ENCODE measurements at places on chromosomes 6 and 20. TPM values are rescaled to one million over a fixed set of nuclear protein-coding genes. Genes with fewer than 3 reads are reported as not detected.

GRCh38 chr6:18976091-18976490 lies 588.9 kb downstream of the RNF144B start:
- DNase-seq: no peak
- peaks cover 3% of the 10 kb centered on the region for H3K4me1 ChIP-seq
- no peaks in the 10 kb centered on the region for H3K27me3 ChIP-seq

GRCh38 chr6:106084989-106085691 lies 996 bp upstream of the PRDM1 start:
- no peak for DNase-seq
- no peak overlapping the region for H3K4me3 ChIP-seq
- no peak overlapping the region for H3K27ac ChIP-seq
- no peaks in the 10 kb centered on the region for H3K27me3 ChIP-seq
- H3K4me1 ChIP-seq: no peaks in the 10 kb centered on the region

- no peaks in the 10 kb centered on the region for H3K27me3 ChIP-seq
- no peak for DNase-seq
- no peak overlapping the region for H3K4me3 ChIP-seq
- no peak overlapping the region for H3K27ac ChIP-seq
- H3K4me1 ChIP-seq: no peaks in the 10 kb centered on the region
Observed at GRCh38 chr6:133040094-133040802, 200.9 kb upstream of the EYA4 start.

DNA sequence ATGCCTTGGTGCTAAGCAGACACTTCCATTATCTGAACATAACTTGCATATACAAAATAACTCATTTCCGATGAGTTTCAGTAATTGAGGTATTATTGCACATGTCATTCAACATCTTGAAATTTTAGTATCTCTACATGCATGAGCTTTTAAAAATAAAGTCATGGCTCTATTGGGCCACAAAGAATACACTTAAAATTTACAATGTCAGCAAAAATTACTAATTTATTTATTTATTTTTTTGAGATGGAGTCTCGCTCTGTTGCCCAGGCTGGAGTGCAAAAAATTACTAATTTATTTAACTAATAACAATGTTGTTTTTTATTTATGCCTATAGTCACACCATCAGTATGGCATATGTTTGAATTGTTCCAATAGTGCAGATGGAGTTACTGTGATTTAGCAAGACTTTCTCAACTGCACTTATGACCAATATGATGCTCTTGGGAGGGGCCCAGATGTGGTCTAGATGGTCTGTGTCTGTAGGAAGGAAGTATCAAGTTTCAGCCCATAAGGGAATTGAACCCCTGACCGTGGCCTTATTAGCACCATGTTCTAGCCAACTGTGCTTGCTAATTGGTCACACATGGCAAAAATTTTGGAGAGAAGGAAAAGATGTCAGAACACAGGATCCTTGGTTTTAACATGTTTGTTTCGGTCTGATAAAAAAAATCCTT lies 370.7 kb upstream of the TSHZ2 start:
- no peak overlapping the region for H3K27ac ChIP-seq
- H3K36me3 ChIP-seq: no peaks in the 10 kb centered on the region
- H3K4me3 ChIP-seq: no peak overlapping the region
- no peaks in the 10 kb centered on the region for H3K4me1 ChIP-seq

- H3K4me1 ChIP-seq: no peaks in the 10 kb centered on the region
- no peaks in the 10 kb centered on the region for H3K27me3 ChIP-seq
Observed at GRCh38 chr6:74925683-74926082, 280.2 kb downstream of the COL12A1 start.

- no peak overlapping the region for H3K4me3 ChIP-seq
- no peak overlapping the region for H3K27ac ChIP-seq
- no peaks in the 10 kb centered on the region for H3K36me3 ChIP-seq
- no peak for DNase-seq
Observed at GRCh38 chr20:3728876-3729275, 3.6 kb upstream of the HSPA12B start.

DNA sequence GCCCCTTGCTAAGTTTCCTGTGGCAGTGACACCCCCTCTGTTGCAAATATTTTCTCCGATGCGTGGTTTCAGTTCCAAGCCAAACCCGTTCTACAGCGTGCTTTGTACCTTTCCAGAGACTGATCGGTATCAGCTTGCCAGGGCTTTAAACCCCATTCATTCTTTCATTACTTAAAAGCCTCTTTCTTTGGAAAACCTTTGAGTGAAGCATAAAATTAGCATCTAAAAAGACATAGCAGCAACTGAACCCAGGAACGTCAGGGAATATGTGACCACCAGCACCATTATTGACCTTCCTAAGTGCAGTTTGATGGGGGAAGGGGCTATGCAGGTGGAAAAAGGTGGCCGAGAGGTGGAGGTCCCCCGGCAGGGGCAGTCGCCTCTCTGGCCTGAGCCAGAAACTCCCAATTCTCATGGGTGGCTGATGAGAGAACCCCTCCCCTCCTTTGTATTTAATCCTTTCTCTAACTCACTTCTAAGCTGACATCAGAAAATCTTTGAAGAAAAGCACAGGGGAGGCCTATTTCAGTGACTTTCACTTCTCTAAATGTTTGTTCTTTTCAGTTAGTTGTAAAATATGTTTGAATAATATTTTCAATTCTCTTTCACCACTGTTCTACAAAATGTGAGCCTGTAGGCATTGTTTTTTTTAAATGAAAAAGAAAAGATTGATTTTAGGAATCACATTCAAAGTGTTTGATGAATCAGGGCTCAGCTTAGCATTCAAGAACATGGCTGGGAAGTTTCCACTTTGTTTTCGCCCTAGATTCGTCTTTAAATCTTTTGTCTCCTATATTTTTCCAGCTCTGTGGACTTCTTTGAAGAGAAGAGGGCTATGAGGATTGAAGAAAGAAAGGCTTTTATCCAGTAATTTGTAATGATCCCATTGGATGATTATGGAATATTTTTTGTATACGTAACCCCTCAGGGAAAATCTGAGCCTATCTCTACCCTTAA lies 89.2 kb downstream of the RSPH3 start:
- H3K36me3 ChIP-seq: no peaks in the 10 kb centered on the region
- no peak overlapping the region for H3K27ac ChIP-seq
- no peak for DNase-seq
- H3K4me3 ChIP-seq: no peak overlapping the region

DNA sequence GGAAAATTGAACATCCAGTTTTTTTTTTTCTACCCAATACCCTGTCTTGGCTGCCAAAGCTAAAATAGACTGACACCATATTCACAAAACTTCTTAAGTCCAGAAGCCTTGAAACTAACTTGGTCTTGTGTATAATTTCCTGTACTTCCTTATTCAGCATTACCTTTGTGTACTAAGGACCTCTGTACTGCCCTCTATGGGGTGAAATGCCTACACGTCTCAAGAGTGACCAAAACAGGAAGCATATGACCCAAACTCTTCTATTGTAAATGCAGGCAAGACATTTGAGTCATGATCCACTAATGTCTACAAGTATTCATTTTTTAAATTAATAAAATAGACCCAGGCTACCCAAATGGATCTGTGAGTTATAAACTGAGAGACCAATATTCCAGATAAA lies 50.4 kb downstream of the HMGCLL1 start:
- no peak overlapping the region for H3K4me3 ChIP-seq
- no peaks in the 10 kb centered on the region for H3K36me3 ChIP-seq
- H3K4me1 ChIP-seq: no peaks in the 10 kb centered on the region
- no peak for DNase-seq

GRCh38 chr6:52946306-52946705 lies 36.8 kb upstream of the GSTA3 start:
- no peak overlapping the region for H3K27ac ChIP-seq
- H3K36me3 ChIP-seq: no peaks in the 10 kb centered on the region
- H3K4me3 ChIP-seq: no peak overlapping the region
- H3K4me1 ChIP-seq: no peaks in the 10 kb centered on the region
- DNase-seq: no peak

DNA sequence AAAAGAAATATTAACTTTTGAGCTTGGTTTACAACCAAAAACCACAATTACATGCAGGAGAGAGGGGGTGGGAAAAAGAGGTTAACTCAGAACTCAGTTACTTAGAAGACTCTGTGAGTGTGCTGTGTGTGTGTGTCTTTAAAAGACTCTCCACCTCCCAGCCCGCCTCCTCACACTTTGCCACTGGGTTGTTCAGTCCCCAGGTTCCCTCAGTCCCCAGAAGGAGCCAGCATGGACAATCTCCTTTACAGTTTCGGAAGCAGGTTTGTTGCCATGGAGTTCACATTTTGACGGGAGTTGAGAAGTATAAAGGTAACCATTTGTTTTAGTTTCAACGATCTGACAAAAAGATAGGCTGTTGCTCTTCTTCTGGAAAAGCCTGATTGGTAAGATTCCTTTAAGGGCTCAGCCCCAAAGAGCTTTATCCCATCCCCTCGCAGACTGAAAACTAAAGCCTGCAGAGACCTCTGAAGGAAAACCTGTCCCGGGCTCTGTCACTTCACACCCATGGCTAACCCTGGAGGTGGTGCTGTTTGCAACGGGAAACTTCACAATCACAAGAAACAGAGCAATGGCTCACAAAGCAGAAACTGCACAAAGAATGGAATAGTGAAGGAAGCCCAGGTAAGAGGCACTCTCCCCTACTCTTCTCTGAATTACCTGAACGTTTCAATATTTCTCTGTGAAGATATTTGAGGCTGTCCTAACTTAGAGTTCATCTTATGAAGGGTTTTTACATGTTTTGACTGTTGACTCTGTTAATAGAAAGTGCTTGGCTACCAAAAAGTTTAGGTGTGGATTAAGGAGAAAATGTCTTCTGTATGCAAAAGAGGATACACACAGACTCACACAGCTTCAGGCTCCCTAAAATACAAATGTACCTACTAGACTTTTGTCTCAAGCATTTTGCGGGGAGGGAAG lies at the start of gene SPTLC3:
TSS of gene SPTLC3 (plus strand) at position 212 of the 921 bp plus-strand sequence. CDS start at position 508, 296 bp downstream.
- H3K36me3 ChIP-seq: no peaks in the 10 kb centered on the region
- H3K27ac ChIP-seq: peak within 1 kb of the TSS; percentile 75
- no peaks in the 10 kb centered on the region for H3K27me3 ChIP-seq
- DNase-seq: no peak
- H3K4me1 ChIP-seq: peaks cover 10% of the 10 kb centered on the region

DNA sequence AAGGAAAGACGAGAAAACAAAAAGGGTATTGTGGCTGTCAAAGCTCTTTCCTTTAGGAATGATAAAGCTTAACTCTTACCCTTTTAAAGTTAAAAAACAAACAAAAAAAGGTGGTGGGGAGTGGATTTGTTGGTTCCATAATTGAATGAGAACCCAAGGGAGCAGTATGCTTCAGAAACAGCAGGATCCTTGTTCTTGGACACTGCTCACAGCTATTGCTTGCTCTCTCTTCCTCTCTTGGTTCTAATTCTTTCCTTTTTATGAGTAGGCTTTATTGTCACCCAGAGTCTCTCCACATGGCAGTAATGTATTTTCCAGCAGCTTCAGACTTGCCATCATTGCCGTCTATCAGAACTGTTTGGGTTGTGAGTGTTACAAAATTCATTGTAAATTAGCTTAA lies 18.7 kb upstream of the ATRN start:
- H3K36me3 ChIP-seq: no peaks in the 10 kb centered on the region
- DNase-seq: no peak
- no peak overlapping the region for H3K4me3 ChIP-seq

GRCh38 chr6:2715737-2716136 lies 35.0 kb downstream of the MYLK4 start:
- no peaks in the 10 kb centered on the region for H3K36me3 ChIP-seq
- H3K27me3 ChIP-seq: no peaks in the 10 kb centered on the region
- H3K27ac ChIP-seq: no peak overlapping the region

- no peaks in the 10 kb centered on the region for H3K4me1 ChIP-seq
- no peak overlapping the region for H3K27ac ChIP-seq
- DNase-seq: no peak
Observed at GRCh38 chr6:15518057-15518456, 144.8 kb downstream of the DTNBP1 start.

GRCh38 chr6:89146718-89147700 lies 1.2 kb downstream of the PM20D2 start:
- H3K4me1 ChIP-seq: peaks cover 7% of the 10 kb centered on the region
- H3K4me3 ChIP-seq: peak overlapping the region; percentile 91
- no peak for DNase-seq

DNA sequence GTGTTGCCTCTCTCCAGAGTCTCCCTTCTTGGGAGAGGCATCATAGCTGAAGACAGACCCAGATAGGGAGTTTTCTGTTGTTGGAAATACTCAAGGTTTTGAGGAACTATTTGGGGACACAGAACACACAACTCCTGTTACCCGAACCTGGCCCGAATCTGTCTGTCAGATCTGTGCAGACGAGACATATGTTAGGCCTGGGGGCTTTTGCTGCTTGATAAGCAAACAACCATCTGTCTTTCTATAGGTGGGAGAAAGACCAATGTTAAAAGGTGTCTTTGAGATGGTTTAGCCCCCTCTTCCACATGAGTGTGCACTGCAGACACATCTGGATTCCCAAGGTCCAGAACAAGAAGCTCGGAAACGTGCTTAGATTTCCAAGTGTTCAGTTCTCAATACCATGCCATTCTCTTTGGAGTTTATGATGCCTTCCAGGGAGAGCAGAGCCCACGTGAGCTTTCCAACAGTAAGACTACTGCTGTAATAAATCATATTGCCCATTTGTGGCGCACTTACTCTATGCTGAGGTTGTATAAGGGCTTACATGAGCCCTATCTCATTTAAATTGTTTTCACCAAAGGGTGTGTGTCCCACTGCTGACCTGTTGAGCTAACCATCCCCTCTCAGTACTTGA lies 3.8 kb upstream of the STX16 start:
- no peaks in the 10 kb centered on the region for H3K36me3 ChIP-seq
- H3K27me3 ChIP-seq: no peaks in the 10 kb centered on the region
- peaks cover 7% of the 10 kb centered on the region for H3K4me1 ChIP-seq
- no peak overlapping the region for H3K4me3 ChIP-seq
- H3K27ac ChIP-seq: peak overlapping the region; percentile 69

Gene CAGE1
- not detected for total RNA-seq

Gene MEA1
- 44.5 TPM for total RNA-seq

Gene PARD6B
- 1.2 TPM for total RNA-seq

Gene TTBK1
- total RNA-seq: 0.12 TPM

Gene GDAP1L1
- total RNA-seq: not detected

Gene FABP7
- total RNA-seq: not detected

Gene DEFB124
- total RNA-seq: 1.6 TPM

Gene PLG
- total RNA-seq: not detected

Gene OR2B6
- not detected for total RNA-seq

Gene TMEM200A
- total RNA-seq: 7.2 TPM

Gene NMBR
- total RNA-seq: not detected

Gene OSER1
- total RNA-seq: 34.2 TPM

Gene VWA7
- 1.3 TPM for total RNA-seq

Gene OR2H2
- not detected for total RNA-seq

Gene TGM3
- total RNA-seq: not detected

Gene PLEKHG1
- total RNA-seq: 36.2 TPM

Gene PLN
- total RNA-seq: 587 TPM

Gene HRH3
- not detected for total RNA-seq
